Activated naive CD4-positive, alpha-beta T cell treated with anti-CD3 and anti-CD28 coated beads for 36 hours (primary cell): ENCODE measurements at places on chromosomes 4 and X.

DNA sequence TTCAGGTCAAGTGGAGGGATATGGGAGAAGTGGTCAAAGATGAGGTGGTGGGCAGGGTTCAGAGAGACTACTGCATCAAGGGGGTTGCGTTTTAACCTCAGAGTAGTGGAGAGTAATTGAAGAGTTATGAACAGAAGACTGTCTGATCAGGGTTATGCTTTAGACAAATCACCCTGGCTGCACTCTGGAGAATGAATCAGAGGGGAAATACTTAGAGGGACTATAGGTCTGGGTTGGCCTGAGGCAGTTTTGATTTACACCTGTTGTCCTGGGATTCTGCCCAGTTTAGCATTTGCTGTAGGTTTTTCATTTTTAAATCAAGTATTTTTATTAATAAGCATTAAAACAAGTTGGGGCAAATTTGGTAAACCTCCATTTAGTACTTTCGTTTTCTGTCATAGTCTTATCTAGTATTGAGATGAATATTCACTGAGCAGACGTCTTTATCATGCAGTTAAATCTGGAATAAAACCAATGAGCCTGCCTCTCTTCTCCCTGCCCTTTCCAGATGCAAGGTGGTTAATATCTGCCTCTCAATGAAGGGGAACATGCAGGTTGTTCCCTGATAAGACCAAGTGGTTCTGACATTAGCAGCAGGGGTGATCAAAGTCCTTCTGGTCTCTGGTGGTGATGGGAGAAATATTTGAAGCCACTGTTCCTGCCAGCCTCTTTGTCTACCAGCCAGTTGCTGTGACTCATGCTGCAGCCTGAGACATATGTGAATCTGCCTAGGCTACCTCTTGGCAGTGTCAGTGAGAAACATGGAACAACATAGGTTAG lies 116.0 kb upstream of the RPS6KA3 start:
- peak; percentile 25 for DNase-seq

DNA sequence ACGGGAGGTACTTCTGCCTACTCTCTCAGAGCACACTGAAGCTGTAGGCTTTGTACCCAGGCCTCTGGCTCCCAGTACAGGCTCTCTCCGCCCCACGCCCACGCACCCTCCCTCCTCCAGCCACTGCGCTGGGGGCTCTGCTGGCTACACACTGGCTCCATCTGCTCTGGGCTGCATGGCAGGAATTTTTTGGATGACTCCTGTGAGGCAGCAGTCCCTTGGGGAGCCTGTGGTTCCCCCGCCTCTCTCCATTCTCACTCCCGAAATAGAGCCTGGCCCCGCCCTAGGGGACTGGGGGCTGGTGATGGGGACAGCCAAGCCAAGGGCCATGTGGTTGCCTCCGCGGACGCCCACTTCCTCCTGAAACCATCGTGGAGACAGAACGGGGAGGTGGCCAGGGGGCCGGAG lies 58.1 kb upstream of the ADRA2C start:
- no peak for DNase-seq

DNA sequence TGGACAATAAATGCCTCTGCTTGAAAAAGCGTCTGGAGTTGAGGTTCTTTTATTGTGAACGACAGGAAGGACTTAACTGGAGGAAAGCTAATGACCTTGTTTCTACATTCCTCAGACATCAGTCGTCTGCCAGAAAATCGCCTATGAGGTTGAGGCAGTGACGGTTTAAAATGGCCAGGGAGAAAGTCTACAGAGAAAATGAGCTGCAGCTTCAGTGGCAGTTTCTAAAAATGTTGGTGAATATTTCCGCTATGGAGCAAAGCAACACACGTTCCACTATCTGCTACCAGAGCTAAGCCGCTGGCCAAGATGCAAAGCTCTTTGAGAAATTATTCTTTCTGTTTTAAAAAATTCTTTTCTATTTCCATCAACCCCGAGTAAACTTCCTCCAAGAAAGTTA lies 116.9 kb upstream of the GALNT7 start:
- no peak for DNase-seq

DNA sequence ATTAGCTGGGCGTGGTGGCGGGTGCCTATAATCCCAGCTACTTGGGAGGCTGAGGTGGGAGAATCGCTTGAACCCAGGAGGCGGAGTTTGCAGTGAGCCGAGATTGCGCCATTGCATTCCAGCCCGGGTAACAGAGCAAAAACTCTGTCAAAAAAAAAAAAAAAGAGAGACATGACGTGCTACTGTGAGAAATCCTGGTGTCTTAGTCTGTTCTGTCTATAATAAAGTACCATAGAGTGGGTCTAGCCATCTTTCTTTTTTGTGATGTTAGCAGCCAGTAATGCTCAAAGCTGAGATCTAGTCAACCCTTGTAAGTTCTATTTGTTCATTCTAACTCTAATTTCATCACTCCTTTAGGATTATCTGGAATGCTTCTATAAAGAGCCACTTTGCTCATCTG lies 38.9 kb downstream of the CLDN34 start:
- no peak for DNase-seq

GRCh38 chr4:20430259-20430941 lies 178.7 kb downstream of the SLIT2 start:
- DNase-seq, result no peak

- no peak for DNase-seq
Observed at GRCh38 chr4:61086979-61087378, 113.1 kb upstream of the ADGRL3 start.

DNA sequence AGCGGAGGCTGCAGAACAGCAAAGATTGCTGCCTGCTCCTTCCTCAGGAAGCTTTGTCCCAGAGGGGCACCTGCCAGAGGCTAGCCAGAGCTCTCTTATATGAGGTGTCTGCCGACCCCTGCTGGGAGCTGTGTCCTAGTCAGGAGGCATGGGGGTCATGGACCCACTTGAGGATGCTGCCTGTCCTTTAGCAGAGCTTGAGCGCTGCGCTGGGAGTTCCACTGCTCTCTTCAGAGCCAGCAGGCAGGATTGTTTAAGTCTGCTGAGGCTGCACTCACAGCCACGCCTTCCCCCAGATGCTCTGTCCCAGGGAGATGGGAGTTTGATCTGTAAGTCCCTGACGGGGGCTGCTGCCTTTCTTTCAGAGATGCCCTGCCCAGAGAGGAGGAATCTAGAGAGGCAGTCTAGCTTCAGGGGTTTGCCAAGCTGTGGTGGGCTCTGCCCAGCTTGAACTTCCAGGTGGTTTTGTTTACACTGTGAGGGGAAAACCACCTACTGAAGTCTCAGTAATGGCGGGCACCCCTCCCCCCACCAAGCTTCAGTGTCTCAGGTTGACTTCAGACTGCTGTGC lies 10.9 kb downstream of the DCK start:
- peak; percentile 82 for DNase-seq

DNA sequence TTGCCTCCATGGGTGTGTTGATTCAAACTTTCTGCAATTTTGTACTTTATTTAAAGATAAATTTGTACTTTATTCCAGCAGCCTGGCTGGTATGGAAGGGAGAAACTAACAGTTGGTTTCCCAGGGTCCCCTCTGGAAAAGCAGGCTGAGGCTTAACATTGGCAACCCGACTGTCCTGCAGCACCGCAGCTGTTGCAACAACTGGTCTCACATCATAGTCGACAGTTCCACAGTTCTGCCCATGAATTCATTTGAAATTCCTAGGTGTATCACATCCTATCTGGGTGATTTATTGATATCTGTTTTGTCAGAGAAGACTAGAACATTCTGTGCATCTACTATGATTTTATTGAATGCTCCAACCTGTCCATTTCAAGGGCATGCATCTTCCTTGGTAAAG lies 98.8 kb upstream of the GATB start:
- no peak for DNase-seq

DNA sequence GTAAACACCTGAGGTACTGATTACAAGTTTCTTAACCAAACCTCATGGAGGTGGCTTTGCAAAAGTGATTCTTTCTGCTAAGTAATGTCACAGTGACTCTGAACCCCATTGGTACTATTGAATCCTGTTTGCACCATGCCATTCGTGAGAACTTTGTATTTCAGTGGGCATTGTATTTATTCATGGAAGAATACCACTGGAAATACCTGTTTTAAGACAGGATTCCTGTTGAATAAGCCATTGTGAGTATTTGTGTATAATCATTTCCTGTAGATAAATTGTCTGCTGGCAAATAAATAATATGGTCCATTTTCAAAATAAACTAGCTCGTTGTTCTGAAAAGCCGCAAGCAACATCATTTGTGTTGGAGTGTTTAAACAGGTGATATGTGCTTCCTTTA lies 136.4 kb upstream of the GUCY1A1 start:
- DNase-seq, result no peak

DNA sequence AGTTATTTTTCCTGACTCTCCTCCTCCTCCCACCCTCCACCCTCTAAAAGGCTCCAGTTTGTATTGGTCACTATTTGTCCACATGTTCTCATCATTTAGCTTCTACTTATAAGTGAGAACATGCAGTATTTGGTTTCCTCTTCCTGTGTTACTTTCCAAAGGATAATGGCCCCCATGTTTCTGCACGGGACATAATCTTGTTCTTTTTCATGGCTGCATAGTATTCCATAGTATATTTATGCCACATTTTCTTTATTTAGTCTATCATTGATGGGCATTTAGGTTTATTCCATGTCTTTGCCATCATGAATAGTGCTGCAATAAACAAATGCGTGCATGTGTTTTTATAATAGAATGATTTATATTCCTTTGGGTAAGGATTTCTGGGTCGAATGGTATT lies 167.3 kb upstream of the GRID2 start:
- no peak for DNase-seq

DNA sequence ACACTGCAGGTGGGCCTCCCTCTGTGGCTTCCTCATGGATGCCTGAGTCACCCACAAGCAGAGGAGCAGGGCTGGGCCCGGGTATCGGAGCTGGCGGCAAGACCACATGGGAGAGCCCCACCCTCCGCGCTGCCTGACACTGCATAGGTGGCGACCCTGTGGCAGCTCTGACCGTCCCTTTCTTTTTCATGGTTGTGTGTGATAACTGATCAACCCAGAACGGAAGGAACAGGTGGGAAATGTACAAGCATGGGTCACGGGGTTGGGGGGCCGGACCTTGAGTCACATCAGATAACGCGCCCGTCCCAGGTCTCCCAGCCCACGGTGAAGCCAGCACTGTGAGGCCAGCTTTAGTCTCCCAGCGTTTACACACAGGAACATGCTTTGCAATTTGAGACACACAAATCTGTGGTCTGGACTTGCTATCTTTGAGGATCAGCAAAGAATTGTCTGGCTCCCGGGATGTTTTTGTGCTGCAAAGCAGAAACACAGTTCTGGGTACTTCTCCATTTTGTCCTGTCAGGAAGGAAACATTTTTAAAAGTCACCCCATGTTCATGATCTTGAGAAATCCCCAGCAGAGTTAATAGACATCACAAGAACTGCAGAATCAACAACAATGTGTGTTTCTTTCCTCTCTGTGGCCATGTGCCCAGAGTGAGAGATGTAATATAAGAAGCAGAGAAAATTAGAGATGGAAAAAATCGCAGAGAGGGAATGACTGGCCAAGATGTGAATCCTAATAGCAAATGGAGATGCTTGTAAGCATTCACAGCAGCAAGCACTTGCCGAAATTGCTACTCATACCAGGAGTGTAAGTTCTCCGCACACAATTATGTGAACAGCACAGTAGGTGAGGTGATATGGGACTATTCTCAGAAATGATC lies 70.1 kb upstream of the CBR4 start:
- DNase-seq, result peak; percentile 40

GRCh38 chr4:6229095-6229494 lies 28.7 kb upstream of the JAKMIP1 start:
- DNase-seq, result no peak

DNA sequence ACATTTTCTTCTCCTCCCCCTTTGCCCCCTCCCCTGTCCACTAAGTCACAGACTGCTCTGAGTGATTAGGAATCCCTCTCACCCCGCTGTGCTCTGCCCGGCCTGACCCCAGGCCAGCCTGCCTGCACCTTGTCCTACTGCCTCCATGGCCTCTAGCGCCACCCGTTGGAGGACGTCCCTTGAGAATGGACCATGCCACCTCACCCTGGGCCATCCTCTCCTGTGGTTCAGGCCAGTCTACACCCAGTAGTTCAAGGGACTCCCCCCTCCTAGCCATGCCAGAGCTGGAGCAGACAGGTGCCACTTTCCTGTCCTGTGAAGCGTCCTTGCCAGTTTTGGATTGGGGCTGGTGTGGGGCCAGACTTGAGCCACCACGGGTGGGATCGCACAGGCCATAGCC lies 9.7 kb upstream of the IRAK1 start:
- DNase-seq, result peak; percentile 28

GRCh38 chr4:140085881-140086280 lies 68.1 kb downstream of the MAML3 start:
- no peak for DNase-seq
